ENCODE measurements at places on chromosomes 2 and 18.

DNA sequence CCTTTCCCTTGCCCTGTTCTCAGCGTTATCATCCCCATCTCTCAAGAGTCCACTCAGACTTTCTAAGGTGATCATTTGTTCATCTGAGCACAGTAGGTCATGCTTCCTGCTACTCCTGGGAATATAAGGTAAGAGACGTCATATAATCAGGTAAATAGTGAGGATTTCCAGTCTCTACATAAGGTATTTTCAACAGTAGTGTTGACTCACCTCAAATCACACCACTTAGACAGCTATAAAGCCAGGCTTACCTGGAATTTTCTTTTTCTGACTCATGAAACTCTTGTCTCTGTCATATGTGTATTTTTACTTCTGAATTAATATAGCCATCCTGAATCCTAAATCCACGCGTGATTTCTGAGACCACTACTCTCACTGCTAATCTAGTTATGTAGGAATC, 443.2 kb downstream of the ARHGAP15 start:
- DNase-seq, result no peak

GRCh38 chr2:30947686-30948085, 140.4 kb upstream of the CAPN13 start:
- DNase-seq, result no peak

- DNase-seq, result no peak
Measured at GRCh38 chr2:104344985-104345384, 508.9 kb upstream of the POU3F3 start.

GRCh38 chr2:227606476-227606875, 7.8 kb downstream of the SCYGR2 start:
- no peak for DNase-seq

Measured in HuH-7.5 (cell line).